Esophagus muscularis mucosa (tissue), 4 donors: ENCODE measurements at places on chromosomes 1 and 21.

DNA sequence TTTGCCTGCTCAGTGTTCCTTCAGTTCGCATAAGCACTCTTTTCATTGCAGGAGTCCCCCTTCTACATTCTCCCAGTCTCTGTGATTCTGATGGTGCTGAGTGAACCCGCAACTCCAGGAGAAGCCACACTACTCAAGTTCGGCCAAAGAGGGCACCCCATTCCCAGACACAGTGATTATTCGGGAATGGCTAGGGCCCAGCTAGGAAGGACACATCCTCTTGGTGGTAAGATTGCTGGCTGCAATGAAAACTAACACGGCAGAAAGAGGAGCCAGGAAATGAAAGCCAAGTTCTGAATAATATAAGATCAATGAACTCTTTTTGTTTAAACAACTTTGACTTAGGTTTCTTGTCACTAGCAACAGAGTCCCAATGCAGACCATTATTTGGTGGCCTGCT is 14.9 kb downstream of the CREG1 start:
- no peak for DNase-seq

GRCh38 chr1:222416001-222416791 is 131.7 kb downstream of the HHIPL2 start:
- DNase-seq: no peak

GRCh38 chr1:59549066-59549837 is 252.4 kb downstream of the FGGY start:
- DNase-seq: no peak

DNA sequence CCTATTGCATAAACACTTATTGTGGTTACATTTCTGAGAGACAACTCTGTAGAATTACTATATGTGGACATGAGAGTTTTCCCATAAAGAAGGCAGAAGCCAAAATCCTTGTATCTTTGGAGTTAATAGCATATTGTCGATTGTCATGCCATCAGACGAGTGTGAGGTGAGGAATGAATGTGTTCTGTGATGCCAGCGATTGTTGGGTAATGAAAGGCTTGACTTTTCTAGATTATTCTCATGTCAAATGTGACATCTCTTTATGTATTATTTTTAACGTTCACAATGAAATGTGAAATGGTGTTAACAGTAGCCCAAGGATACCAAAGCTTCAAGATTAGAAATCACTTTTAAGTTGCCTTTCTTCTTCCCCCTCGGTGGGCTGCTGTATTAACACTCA is 84.9 kb downstream of the C1orf21 start:
- DNase-seq: no peak

GRCh38 chr1:227317523-227318015 is 723 bp downstream of the CDC42BPA start:
- DNase-seq: no peak

DNA sequence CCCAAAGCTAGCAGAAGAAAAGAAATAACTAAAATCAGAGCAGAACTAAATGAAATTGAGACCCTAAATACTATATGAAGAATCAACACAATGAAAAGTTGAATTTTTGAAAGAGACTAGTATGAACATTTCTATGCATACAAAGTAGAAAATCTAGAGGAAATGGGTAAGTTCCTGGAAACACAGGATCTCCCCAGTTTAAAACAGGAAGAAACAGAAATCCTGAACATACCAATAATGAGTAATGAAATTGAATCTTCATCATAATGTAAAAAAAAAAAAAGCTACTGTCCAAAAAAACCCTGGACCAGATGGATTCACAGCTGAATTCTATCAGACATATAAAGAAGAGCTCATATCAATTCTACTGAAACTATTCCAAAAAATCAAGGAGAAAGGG is 233.5 kb downstream of the PLPP3 start:
- DNase-seq: no peak

DNA sequence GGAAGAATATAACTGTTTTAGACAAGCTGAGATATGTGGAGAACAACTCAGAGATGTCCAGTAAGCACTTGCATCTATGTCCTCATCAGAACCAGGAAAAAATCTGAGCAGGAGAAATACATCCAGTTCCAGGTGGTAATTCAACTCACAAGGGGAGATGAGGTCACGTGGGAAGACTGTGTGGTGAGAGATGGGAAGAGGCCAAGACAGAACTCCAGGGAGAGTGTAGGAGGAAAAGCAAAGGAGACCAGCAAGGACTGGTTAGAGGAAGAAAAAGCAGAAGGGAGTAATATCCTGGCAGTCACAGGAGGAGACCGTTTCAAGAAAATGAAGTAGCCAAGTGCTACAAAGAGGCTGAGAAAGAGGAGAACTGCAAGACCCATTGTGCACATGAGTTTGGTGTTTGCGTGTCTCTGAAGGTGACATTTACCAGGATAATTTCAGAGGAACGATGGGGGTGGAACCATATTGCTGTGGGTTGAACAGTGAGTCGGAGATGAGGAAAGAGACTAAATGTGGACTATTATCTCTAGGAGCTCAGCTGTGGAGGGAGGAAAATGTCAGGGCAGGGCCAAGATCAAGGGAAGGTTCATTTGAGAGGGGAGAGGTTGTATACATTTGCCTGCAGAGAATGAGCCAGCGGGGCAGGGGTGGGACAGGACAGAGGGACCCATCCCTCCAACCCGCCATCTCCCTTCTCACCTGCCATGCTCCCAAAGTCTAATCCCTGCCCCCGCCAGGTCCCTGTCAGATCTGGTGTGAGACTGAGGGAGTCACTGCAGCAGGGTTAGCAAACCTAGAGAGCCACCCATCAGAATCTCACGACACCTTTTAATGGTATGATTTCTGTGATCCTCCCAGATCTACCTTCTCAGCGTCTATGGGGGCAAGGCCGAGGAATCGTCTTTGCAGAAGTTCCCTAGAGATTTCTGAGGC is 24.9 kb downstream of the SUSD4 start:
- no peak for DNase-seq

- no peak for DNase-seq
Measured at GRCh38 chr1:192766876-192767275, 42.0 kb upstream of the RGS2 start.

DNA sequence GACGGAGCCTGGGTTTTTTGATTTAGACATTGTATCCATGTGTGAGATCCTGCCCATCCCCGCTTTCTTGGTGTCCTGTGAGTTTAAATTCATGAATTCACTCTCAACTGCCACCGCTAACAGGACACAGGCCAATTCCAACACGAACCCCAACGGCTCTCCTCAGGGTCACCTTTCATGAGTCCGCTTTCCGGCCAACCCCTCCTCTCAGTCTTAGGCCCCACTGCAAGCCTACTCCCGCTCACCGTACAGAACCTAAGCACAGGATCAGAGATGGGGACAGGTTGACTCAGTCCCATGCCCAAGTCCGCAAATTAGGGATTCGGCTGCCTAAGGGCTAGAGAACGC is 238 bp upstream of the SCP2 start:
- no peak for DNase-seq

- peak; percentile 80 for DNase-seq
Measured at GRCh38 chr1:21468599-21468998, 28.7 kb downstream of the NBPF3 start.

GRCh38 chr1:119822406-119822805 is 11.1 kb upstream of the REG4 start:
- DNase-seq: no peak

DNA sequence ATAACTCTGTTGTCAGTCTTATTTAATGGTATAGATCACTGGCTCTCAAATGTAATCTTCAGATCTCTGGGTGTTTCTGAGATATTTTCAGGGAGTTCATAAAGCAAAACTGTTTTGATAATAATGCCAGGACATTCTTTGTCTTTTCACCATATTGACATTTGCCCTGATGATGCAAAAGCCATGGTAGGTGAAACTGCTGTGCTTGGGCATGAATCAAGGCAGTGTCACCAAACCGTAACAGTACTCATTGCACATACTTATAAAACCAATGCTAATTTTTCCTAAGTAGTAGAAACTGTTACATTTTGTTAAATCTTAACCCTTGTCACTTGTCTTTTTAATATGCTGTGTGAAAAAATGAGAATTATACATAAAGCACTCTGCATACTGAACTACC is 76.0 kb downstream of the RPS6KC1 start:
- DNase-seq: no peak

GRCh38 chr1:67339623-67340343 is 32.1 kb downstream of the IL12RB2 start:
- DNase-seq: no peak

DNA sequence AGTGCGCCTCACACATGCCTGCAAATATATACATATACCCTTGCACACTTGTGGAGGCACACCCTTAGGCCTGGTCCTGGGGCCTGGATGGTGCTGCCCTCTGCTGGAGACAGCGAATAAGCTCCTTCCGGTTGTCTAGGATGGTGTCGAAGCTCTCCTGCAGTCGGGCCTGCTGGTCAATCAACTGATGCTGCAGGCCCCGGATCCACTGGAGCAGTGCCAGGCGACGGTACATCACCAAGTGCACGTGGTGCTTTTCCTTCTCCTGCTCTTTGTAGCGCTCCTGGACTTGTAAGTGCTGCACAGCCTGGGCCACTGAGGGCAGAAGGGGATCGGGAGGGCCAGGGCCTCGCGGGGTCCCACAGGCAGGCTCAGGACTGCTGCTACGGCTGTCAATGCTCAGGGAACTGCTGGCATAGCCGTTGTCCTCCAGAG is 3.1 kb downstream of the C1orf216 start:
- no peak for DNase-seq

GRCh38 chr1:38587766-38588165 is 271.8 kb downstream of the RRAGC start:
- DNase-seq: no peak

GRCh38 chr1:178126741-178127185 is 32.9 kb downstream of the RASAL2 start:
- no peak for DNase-seq

- no peak for DNase-seq
Measured at GRCh38 chr1:203926025-203926540, 64.7 kb downstream of the SNRPE start.

GRCh38 chr1:46131712-46132528 is 509 bp downstream of the PIK3R3 start:
- DNase-seq: no peak

DNA sequence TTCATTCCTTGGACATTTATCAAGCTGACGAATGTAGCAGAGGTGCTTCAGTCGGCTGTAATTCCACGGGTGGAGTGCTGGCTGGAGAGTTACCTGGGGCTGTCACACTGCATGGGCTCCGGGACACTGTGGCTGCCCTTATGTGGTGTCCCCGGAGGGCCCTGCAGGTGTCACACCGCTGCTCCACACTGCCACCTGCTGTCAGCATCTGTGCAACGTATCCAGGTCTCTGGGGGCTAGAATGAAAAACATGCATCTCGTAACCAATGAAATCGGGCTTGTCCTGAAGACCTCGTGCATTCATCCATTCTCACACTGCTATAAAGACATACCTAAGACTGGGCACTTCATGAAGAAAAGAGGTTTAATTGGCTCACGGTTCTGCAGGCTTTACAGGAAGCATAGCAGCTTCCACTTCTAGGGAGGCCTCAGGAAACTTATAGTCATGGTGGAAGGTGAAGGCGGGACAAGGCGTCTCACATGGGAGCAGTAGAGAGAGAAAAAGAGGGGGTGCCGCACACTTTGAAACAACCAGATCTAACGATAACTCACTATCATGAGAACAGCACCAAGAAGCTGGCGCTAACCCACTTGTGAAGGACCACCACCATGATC is 46.7 kb upstream of the PCBP3 start:
- no peak for DNase-seq

DNA sequence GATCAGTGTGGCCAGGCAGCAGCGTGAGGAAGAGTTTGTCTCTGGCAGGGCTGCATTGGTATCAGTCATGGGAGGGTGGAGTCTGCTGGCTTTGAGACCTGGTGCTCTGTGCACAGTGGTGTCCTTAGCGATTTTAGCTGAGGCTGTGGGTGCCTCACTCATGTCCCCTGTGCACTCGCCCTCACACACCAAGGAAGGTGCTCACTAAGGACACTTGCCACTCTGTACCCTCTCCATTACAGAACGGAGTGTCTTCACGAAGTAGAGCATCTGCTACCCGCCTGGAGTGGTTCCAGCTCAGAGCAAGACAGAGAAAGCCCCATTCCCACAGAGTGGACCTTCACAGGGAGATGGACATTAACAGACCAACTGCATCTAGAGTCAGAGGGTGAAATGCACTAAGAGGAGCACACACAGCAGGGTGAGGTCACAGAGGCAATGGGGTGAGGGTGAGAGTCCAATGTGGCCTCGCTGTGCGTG is 117.9 kb downstream of the MATN1 start:
- DNase-seq: peak; percentile 62

- DNase-seq: no peak
Measured at GRCh38 chr1:197598935-197599334, 176.3 kb downstream of the DENND1B start.

GRCh38 chr1:38834937-38835827 is 24.4 kb downstream of the RRAGC start:
- DNase-seq: no peak

- no peak for DNase-seq
Measured at GRCh38 chr1:226511296-226511695, 37.3 kb upstream of the STUM start.

DNA sequence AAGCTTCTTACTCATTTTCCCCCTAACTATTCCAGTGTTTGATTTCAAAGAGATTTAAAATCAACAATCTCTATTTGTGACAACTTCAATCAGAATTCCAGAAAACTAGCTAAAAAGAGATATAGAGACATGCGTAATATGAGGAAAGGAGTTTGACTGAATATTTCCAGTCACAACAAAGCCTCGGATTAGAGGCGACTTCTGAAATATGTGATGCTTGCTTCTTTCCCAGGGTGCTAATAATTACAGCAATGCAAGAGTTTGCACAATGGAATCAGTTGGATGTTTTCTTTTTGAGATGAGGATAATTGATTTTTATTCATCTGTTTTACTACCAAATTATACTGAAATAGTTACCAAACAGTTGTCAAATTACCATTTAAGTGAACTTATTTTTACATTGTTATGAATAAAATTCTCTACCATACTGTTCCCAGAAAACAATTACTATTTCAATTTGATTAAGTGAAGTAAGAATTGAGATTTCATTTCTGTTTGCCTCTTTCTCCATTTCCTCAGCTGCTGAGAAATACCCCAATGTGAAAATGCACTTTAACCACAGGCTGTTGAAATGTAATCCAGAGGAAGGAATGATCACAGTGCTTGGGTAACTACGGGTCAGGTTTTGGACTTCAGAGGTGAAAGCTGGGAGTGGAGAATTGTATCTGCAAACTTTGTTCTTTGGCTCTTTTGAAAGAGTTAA is 28.1 kb downstream of the KMO start:
- DNase-seq: no peak

DNA sequence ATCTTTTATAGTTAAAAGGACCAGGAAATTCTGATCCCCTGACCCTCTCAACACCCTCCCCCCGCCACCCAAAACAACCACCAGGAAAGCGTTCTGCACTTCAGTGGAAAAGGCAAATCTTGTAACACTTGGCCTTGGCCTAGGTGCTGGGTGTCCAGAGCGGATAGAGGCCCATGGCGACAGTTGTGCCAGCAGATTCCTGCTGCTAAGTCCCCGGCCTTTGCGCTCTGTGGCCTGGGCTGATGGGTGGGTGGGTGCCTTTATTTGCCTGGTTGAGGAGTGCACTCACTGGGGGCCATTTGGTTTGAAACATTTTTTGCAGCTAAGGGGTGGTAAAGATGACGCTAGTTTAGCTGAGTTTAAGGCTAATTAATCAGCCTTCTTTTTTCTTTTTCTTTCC is 127.9 kb upstream of the ERRFI1 start:
- no peak for DNase-seq
